ENCODE measurements at places on chromosomes 4 and X.
A peak's percentile ranks its signal among the peaks of the same experiment; 100 is the strongest.

- no peak for DNase-seq
Observed at GRCh38 chr4:26298198-26298947, 22.4 kb upstream of the RBPJ start.

- no peak for DNase-seq
Observed at GRCh38 chrX:153181822-153182221, 2.7 kb downstream of the MAGEA1 start.

- DNase-seq = peak; percentile 7
Observed at GRCh38 chrX:123731258-123731986, 1.4 kb downstream of the THOC2 start.

- DNase-seq = no peak
Observed at GRCh38 chr4:37735578-37735977, 49.4 kb upstream of the RELL1 start.

- DNase-seq = no peak
Observed at GRCh38 chr4:105472871-105473323, 965 bp downstream of the PPA2 start.

- DNase-seq = no peak
Observed at GRCh38 chr4:149512501-149512900, 303.1 kb downstream of the IQCM start.

- no peak for DNase-seq
Observed at GRCh38 chr4:85430697-85431096, 44.3 kb upstream of the ARHGAP24 start.

DNA sequence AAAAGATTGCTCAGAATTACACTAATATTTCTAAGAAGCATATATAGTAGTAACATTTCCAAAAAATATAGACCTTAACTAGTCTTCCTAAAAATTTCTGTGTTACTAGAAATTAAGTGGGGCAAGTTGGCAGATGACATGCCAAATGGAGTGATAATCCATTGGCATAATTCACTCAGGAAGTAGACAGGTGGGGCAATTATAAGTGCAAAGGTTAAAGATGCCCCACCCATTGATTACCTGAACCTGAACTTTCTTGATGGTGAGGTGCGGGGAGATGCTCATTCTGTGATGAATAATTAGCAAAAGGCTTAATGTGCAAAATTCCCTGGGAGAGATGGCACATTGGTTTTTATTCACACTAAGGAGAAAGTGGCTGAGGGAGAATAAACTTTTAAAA is 145.8 kb upstream of the RASGEF1B start:
- no peak for DNase-seq

DNA sequence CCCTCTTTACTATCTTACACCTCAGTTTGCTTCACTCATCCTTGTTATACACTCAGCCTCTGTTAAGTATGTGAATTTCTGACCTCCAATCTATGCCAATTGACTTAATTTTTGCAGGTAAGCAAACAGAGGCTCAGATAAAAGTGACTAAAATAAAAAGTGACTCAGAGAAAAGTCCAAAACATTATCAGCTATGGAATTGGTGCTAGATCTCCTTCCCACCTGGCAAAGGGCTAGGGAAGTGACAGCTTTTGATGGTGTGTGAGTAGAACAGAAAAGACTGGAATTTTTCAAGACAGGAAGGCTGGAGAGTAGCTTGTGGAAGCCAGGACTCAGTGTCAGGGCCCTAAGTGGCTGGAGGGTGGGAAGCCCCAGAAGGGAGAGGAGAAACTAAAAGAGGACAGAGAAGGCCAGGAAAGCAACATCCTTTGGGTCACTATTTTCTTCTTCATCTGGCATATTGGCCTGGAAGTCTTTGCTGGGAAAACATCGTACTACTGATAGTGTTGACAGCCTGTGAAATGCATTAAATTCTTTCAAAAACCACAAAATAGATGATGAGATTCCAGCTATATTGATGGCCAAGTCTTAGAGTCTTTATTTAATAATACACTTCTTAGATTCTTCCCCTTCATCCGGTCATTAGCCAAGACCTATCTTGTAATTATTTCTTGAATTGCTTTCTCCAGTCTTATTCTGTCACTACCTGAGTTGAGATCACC is 392.8 kb downstream of the RAPGEF2 start:
- no peak for DNase-seq

GRCh38 chrX:13518126-13518525 is 51.3 kb upstream of the EGFL6 start:
- DNase-seq = no peak

DNA sequence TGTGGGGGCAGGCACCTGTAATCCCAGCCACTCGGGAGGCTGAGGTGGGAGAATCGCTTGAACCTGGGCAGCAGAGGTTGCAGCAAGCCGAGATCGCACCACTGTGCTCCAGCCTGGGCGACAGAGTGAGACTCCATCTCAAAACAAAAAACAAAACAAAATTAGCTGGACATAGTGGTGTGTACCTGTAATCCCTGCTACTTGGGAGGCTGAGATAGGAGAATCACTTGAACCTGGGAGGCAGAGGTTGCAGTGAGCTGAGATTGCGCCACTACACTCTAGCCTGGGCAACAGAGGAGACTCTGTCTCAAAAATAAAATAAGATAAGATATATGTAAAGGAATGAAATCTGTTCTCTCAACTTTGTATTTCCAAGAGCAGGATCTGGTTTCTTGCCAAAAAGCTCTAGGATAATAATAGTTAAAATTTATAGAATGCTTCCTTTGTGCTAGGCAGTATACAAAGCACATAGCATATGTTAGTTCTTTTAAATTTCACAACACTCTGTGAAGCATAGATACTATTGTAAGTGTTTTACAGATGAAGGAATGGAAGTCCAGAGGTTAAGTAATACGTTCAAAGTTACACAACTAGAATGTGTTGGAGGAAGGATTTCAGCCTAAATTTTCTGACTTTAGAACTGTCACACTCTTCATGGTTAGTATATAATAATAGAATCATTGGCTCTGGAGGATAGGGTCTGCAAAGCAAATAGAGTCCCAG is 10.3 kb downstream of the MRPL1 start:
- DNase-seq = no peak

GRCh38 chr4:111454961-111455360 is 690.3 kb upstream of the FAM241A start:
- DNase-seq = no peak

DNA sequence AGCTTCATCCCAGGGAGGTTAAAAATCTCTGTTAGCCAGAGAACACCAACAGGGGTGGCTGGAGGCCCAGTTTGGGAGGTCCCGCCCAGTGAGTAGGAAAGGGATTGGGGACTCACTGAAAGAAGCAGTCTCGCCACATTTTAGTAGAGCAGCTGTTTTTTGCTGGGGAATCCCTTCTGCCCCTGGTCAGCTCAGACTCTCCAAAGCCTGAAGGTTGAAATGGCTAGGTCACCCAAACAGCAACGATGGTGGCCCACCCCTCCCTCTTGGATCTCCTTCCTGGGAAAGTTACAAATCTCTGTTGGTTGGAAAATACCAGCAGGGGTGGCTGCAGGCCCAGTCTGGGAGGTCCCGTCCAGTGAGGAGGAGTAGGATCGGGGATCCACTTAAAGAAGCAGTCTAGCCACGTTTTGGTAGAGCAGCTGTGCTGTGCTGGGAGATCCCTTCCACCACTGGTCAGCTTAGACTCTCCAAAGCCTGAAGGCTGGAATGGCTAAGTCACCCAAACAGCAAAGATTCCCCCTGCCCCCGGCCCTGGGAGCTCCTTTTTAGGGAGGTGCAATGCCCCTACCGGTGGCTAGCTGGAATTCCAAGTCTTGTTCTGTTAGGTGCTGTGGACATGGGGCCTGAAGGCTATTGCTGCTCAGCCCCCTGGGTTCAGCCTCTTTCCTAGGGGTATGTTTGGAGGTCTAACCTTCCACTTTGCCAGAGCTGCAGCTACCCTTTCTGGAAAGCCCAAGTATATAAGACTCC is 40.0 kb upstream of the TEX13A start:
- no peak for DNase-seq

DNA sequence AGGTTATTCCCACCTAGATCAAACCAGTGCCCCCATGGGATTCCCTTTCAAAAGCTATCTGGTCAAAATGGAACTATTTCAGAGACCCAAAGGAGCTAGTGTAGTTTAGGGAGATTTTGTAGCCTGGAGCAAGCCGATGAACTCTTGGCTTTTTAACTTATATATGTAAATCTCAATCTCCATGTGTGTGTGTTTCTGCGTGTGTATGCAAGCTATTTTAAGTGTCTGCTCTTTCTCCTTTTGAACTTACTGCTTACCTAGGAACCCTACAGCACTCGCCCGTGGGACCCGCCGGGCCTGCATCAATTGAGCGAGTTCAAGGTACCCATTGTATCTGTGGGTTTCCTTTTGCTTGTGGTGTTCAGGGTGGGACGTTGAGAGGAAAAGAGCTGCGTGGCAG is 10.4 kb downstream of the CSTF2 start:
- peak; percentile 6 for DNase-seq

- DNase-seq = no peak
Observed at GRCh38 chr4:115117651-115118050, 4.2 kb upstream of the NDST4 start.
